Uterine smooth muscle cell (primary cell): ENCODE measurements at places on chromosomes 12 and 14. TPM values are rescaled to one million over a fixed set of nuclear protein-coding genes. Genes with fewer than 3 reads are reported as not detected.

ABCD2 gene
- total RNA-seq, result 0.25 and 0.33 TPM in 2 replicates

SLC17A8 gene
- 0.12 TPM in 1 of 2 replicates, not detected in the other for total RNA-seq

CARMIL3 gene
- total RNA-seq, result under 0.01 and 0.12 TPM in 2 replicates

RTL1 gene
- total RNA-seq, result under 0.01 TPM in 2 replicates

DEPDC4 gene
- 1.1 and 3.2 TPM in 2 replicates for total RNA-seq
